Amygdala (tissue), 56 donors: ENCODE measurements at places on chromosomes 2 and 18.

DNA sequence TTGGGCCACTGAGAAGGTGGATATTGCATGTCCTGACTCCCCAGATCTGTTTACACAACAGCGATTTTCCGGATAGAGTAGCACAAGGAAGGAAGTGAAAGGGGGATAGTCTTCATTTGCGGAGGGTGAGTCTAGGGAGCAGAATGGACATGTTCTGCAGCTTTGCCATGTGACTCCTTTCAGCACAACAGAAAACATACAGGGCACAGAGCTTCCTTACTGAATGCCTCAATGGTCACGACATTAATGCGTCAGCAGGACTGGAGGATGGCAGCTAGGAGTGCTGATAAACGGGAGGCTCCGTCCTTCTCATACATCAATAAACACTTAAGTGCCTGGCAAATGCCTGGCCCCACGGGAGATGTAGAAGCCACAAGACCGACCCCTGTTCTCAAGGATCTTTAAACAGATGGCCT, 163.0 kb downstream of the FAM210A start:
- DNase-seq: peak; percentile 65

DNA sequence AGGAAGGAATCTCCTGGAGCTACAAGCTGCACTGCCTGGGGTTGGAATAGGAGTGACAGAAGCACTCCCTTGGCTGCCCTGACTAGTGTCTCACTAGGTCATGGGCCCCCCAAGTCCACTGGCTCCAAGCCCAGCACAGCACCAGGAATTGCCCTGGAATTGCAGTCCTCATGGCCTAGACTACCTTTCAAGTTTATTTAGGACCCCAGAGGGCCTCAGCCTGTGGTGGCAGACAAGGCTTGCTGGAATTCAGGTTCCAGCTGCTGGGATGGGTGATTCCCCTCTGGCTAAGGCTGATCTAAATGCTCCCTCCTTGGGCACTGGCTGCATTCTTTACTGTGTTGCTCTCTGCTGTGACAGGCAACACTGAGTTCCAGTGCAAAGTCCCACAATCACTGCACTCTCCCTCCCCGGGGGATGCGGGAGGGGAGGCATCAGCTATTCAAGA, 14.0 kb downstream of the STRADB start:
- DNase-seq: no peak

- DNase-seq: no peak
Measured at GRCh38 chr2:67295851-67296250, 101.3 kb upstream of the ETAA1 start.

DNA sequence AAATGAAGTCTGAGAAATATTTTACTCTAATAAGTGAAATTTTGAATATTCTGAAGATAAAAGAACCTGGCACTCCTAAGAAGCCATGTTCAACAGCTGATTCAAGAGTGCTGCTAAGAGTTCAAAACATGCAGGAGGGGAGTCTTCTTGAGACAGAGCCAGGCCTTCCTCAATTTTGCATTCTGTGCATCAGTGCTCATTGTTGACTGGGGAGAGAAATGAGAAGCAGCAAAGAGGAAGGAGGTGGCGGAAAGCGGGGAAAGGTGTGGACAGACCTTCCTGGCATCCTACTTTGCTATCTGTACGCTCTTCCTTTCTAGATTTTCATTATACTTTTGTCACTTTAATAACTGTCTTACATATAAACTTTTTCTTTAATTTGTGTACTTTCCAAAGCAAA, 29.7 kb upstream of the TXNDC2 start:
- no peak for DNase-seq

- no peak for DNase-seq
Measured at GRCh38 chr2:46954951-46955571, 39.5 kb upstream of the MCFD2 start.

- DNase-seq: no peak
Measured at GRCh38 chr2:231655894-231656293, 52.4 kb upstream of the PTMA start.

GRCh38 chr2:8119782-8120505, 561.9 kb upstream of the ID2 start:
- no peak for DNase-seq

GRCh38 chr2:95334916-95335641, 37.9 kb downstream of the KCNIP3 start:
- no peak for DNase-seq

DNA sequence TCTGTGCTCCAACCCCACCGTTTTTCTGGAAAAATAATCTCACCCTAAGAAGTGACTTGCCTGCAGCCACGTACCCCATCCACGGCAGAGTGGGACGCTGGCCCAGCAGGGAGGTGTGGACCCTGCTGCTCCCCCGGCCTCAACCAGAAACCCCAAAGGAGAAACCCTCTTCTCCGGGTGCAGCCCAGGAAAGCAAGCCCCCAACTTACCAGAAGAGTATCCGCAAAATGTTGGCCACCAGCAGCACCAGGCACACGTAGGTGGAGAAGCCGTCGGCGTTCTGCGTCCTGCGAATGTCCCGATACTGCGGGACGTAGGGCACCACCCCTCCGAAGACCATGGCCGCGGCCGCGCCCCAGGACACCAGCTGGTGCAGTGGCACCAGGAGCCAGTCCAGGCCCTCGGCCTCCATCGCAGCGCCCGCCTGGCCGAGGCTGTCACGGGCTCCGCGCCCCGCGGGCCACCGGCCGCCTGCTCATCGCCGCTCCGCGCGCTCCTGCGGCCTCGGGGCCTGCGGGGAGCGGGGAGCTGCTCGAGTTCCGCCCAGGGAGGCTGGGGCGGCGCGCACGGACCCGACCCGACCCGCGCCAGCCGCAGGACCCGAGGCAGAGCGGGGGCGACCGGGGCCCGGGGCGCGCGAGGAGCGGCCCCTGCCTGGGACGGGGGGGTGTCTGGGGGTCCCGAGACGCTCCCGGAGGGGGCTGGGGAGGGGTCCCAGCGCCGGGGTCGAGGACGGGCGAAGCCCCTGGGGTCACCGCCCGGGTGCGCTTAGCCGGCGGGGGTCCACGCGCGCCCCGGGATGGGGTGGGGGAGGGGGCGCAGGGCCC, 725 bp downstream of the SLC66A2 start:
- no peak for DNase-seq
